ENCODE measurements at places on chromosomes 1 and 21.
A peak's percentile ranks its signal among the peaks of the same experiment; 100 is the strongest.

GRCh38 chr1:196260270-196260669 is 348.0 kb downstream of the KCNT2 start:
- DNase-seq, result no peak

GRCh38 chr1:24392604-24392946 is 21.0 kb downstream of the STPG1 start:
- no peak for DNase-seq

GRCh38 chr1:43554444-43554992 is 23.8 kb downstream of the PTPRF start:
- DNase-seq, result peak; percentile 28

GRCh38 chr1:107389410-107390396 is 248.9 kb downstream of the NTNG1 start:
- no peak for DNase-seq

- no peak for DNase-seq
Observed at GRCh38 chr21:35086357-35086756, 37.3 kb upstream of the RUNX1 start.

DNA sequence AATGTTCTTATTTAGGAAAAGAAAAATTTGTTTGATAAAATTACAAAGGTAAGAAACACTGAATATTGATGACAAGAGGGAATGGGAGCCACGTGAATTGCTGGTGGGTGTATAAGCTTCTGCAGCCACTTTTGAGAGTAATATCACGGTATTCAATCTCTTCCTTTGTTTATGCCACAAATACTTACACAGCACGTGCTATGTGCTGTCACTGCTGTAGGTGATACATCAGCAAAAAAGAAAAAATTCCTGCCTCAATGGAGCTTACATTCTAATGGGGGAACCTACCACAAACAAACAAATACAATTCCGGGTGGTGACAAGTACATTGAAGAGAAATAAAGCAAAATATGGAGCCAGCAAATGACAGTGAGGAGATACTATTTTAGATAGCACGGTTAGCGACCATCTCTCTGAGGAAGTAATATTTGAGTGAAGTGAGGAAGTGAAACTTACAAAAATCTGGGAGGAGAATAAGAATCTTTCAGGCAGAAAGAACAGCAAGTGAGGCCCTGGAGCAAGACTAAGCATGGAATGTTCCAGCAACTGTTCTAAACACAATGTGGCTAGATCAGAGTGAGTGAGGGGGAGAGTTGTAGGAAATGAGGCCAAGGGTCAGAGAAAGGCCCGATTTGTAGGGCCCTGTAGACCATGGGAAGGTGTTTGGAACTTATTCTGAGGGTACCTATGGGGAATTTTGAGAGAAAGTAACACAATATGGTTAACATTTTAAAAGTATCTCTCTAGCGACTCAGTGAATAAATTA is 2.6 kb upstream of the FCRLB start:
- no peak for DNase-seq

Data from NCI-H1436 (cell line).